ENCODE measurements at places on chromosomes 5 and 9. TPM values are rescaled to one million over a fixed set of nuclear protein-coding genes. Genes with fewer than 3 reads are reported as not detected.

DNA sequence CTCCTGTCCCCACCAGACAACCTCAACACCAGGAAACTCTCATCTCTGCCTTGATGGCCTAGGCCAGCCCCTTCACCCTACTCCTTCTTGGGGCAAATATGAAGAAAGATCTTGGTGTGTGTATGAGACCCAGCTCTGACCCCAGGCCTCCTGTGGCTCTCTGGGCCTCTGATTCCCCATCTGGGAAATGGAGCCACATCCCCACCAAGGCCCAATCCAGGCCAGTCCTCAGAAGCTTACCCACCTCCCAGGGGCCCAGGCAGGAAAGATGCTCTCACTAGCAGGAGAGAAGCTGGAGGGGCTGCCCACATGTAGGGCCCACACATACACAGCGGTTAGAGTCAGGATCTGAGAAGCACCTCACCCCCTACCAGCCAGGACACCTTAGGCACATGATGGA is 38.9 kb downstream of the BICD2 start:
- H3K27me3 ChIP-seq, result no peaks in the 10 kb centered on the region
- H3K4me1 ChIP-seq, result no peaks in the 10 kb centered on the region
- no peak overlapping the region for H3K27ac ChIP-seq
- peaks cover 7% of the 10 kb centered on the region for H3K36me3 ChIP-seq
- H3K4me3 ChIP-seq, result no peak overlapping the region
- DNase-seq, result no peak

GRCh38 chr9:13142776-13143175 is 136.7 kb downstream of the MPDZ start:
- DNase-seq, result no peak
- H3K4me3 ChIP-seq, result no peak overlapping the region
- H3K27ac ChIP-seq, result no peak overlapping the region
- no peaks in the 10 kb centered on the region for H3K27me3 ChIP-seq

- H3K27me3 ChIP-seq, result no peaks in the 10 kb centered on the region
- H3K36me3 ChIP-seq, result no peaks in the 10 kb centered on the region
- H3K4me3 ChIP-seq, result no peak overlapping the region
Observed at GRCh38 chr9:89888233-89888632, 283.4 kb downstream of the GADD45G start.

- DNase-seq, result no peak
- no peaks in the 10 kb centered on the region for H3K36me3 ChIP-seq
- H3K4me1 ChIP-seq, result peaks cover 3% of the 10 kb centered on the region
Observed at GRCh38 chr5:140112685-140113179, 1.2 kb upstream of the PURA start.

- DNase-seq, result no peak
- H3K4me1 ChIP-seq, result peaks cover 4% of the 10 kb centered on the region
- H3K27ac ChIP-seq, result no peak overlapping the region
- no peaks in the 10 kb centered on the region for H3K36me3 ChIP-seq
Observed at GRCh38 chr9:107137495-107138202, 145.4 kb upstream of the RAD23B start.

DNA sequence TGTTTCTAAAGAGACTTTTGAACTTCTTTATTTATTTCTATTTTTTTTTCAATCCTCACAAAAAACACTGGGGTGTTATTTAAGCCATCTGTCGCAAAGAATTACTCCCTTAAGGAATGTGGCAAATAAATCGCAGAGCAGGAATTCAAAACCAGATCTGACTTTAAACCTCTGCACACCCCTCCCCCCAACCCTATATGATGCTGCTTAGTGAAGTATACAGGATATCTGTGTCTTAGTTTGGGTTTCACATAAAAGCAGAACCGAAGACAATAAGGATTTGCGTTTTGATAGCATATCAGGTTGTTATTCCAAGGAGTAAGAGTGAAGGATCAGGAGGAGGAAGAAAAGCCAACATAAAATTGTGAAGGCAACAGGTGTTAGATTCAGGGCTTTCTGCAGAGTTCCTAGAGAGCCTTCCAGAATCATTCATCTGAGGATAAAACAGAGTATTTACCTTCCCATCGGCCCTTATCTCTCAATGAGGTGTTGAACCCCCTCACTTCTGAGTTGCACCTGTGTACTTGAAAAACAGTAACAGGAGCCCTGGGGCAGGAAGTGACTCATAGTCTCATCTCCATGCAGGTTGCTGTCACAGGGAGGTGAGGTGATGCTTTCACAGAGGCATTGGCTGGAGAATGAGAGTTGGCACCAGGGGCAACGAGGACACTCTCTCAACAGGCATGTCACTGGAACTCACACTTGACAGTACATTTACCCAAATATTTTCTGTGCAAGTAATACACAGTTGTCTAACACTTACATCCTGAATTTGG is 33.5 kb upstream of the DMRT3 start:
- no peak overlapping the region for H3K27ac ChIP-seq
- DNase-seq, result no peak
- H3K4me3 ChIP-seq, result no peak overlapping the region
- no peaks in the 10 kb centered on the region for H3K4me1 ChIP-seq
- no peaks in the 10 kb centered on the region for H3K36me3 ChIP-seq

DNA sequence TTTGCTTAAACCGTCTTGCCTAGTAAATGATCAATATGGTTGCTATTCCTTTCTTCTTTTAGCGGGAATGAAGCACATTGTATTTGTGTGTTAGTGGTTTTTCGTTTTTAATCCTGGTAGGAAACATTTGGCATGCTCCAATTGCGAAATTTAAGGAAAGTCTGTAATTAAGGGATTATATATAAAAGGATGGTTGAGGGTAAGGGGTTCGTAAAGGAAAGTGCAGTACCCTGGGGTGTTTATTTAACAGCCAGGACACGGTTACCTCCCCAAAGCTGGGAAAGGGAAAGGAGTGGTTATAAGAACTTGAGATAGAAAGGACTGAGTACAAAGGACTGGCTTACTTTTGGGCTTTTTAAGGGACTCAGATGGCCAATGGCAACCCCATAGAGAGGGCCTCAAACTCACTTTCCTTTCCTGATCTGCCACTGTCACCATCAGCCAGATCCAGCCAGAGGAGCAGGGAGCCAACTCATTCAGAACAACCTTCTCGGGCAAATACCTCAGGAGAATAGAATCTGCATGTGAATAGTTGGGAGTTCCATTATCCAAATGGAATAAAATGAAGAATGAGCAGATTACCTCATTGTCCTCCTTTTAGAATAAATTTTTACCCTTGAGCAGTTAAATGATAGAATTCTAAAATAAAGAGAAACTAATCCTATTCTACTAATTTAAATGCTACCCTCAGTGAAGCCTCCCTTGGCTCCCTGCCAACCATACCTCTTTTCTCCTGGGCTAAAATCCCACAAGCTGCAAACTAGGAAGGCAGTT is 117.7 kb downstream of the SNCAIP start:
- H3K4me1 ChIP-seq, result no peaks in the 10 kb centered on the region
- H3K4me3 ChIP-seq, result no peak overlapping the region
- H3K27ac ChIP-seq, result no peak overlapping the region
- no peak for DNase-seq
- H3K36me3 ChIP-seq, result peaks cover 1% of the 10 kb centered on the region

- no peak overlapping the region for H3K27ac ChIP-seq
- no peaks in the 10 kb centered on the region for H3K27me3 ChIP-seq
- H3K4me1 ChIP-seq, result no peaks in the 10 kb centered on the region
- no peak for DNase-seq
- H3K4me3 ChIP-seq, result no peak overlapping the region
Observed at GRCh38 chr9:95545831-95546567, 29.2 kb upstream of the PTCH1 start.

GRCh38 chr9:137146527-137146918 is 7.6 kb downstream of the GRIN1 start:
- no peaks in the 10 kb centered on the region for H3K27me3 ChIP-seq
- no peak overlapping the region for H3K27ac ChIP-seq
- DNase-seq, result no peak

- no peaks in the 10 kb centered on the region for H3K4me1 ChIP-seq
- DNase-seq, result no peak
- no peaks in the 10 kb centered on the region for H3K27me3 ChIP-seq
- no peak overlapping the region for H3K4me3 ChIP-seq
- H3K36me3 ChIP-seq, result peaks cover 3% of the 10 kb centered on the region
Observed at GRCh38 chr5:138831703-138832102, 43.4 kb downstream of the LRRTM2 start.

The MSANTD3 gene
- 31.0 TPM for total RNA-seq

The PRDM9 gene
- not detected for total RNA-seq

The PTPRD gene
- 92.0 TPM for total RNA-seq

Measured in aorta (tissue), 5 donors.